ENCODE measurements at places on chromosomes 12 and 14. TPM values are rescaled to one million over a fixed set of nuclear protein-coding genes. Genes with fewer than 3 reads are reported as not detected.
A peak's percentile ranks its signal among the peaks of the same experiment; 100 is the strongest.

The FOXG1 gene
- total RNA-seq = not detected

DNA sequence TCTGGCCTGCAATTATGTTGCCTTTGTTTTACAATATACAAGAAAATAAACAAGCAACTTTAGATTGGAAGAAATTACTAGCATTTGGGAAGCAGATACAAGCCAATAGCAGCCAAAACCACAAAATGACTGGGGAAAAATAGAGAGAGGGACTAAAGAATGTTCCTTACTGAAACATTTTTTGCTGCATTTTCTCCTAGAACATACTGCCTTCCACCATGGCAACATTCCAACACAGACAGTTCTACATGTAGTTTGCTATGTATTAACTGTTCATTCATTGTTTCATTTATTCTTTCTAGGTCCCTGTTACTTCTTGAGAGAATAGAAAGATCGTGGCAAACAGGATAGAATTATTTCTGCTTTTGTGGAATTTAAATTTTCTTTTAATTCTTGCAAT, 530.2 kb downstream of the RPS29 start:
- no peaks in the 10 kb centered on the region for H3K36me3 ChIP-seq
- H3K4me3 ChIP-seq = no peak overlapping the region
- no peak overlapping the region for H3K27ac ChIP-seq
- H3K4me1 ChIP-seq = peaks cover 22% of the 10 kb centered on the region
- DNase-seq = no peak

The PTHLH gene
- 2.1 TPM for total RNA-seq

DNA sequence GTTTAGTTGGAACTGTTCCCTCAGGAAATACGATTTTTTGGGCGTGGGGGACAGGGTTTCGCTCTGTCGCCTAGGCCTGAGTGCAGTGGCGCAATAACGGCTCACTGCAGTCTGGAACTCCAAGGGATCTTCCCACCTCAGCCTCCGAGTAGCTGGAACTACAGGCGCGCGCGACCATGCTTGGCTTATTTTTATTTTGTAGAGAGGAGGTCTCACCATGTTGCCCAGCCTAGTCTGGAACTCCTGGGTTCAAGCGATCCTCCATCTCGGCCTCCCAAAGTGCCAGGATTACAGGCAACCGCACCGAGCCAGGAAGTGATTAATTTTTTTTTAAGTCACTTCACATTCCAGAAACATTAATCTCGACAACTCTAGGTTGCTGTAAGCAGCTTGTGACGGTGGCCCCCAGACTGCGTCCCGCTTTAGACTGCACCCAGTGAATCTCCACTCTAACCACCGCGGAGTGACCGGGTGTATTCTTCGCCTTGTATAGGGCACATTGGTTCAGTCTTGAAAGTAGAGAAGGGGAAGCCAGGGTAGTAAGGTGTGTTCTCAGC, 830 bp upstream of the MIS18BP1 start:
- peak; percentile 29 for DNase-seq
- H3K4me1 ChIP-seq = peaks cover 5% of the 10 kb centered on the region
- no peaks in the 10 kb centered on the region for H3K36me3 ChIP-seq
- peak overlapping the region; percentile 6 for H3K4me3 ChIP-seq
- H3K27ac ChIP-seq = peak overlapping the region; percentile 97
- H3K27me3 ChIP-seq = no peaks in the 10 kb centered on the region

The SDS gene
- total RNA-seq = 1.4 TPM

GRCh38 chr14:78997811-78998210, 827.6 kb downstream of the NRXN3 start:
- no peaks in the 10 kb centered on the region for H3K4me1 ChIP-seq
- no peak overlapping the region for H3K27ac ChIP-seq
- no peak overlapping the region for H3K4me3 ChIP-seq
- no peaks in the 10 kb centered on the region for H3K36me3 ChIP-seq
- H3K27me3 ChIP-seq = no peaks in the 10 kb centered on the region

- DNase-seq = no peak
- no peaks in the 10 kb centered on the region for H3K27me3 ChIP-seq
- H3K27ac ChIP-seq = no peak overlapping the region
These were observed 636.4 kb downstream of the SLC6A15 start for GRCh38 chr12:84276215-84276614.

- no peak for DNase-seq
- no peaks in the 10 kb centered on the region for H3K4me1 ChIP-seq
- H3K4me3 ChIP-seq = no peak overlapping the region
- no peaks in the 10 kb centered on the region for H3K27me3 ChIP-seq
- no peaks in the 10 kb centered on the region for H3K36me3 ChIP-seq
These were observed 215.5 kb downstream of the PIK3C2G start for GRCh38 chr12:18476861-18477260.

The CPSF2 gene
- 51.5 TPM for total RNA-seq
